ENCODE measurements at places on chromosomes 7 and 10.

DNA sequence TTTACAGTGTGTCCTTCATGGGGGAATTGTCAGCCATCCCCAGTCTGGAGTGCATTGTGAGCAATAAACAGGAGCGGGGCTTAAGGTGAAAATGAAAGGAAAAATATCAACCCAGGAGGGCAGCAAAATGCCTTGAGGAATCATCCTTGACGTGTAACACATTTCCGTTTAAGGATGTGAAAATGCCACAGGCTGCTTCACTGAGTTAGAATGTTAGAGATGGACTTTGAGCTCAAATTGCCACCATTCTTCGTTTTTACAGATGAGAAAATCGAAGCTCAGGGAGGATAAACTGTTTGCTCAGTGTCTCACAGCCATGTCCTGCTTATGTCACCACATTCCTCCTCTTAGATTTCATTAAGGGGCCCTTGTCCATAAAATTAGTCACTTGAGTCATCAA, 23.1 kb downstream of the SORCS3 start:
- DNase-seq, result no peak

DNA sequence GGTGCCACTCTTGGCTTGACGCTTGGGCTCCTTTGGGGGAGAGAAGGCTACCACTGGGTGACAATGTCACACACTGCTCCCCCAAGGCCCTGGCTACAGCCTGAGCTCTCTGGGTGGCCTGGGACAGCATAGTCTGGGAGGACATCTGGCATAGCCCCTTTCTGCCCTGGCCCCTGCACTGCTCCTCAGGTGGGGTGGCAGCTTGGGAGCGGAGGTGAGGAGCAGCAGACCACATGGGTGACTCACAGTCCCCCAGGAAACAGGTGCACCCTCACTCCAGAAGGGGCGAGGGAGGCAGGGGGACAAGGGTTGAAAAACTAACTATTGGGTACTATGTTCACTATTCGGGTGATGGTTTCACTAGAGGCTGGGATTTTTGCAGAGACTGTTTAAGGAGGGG, 45.2 kb downstream of the NPTX2 start:
- DNase-seq, result no peak

GRCh38 chr10:116287906-116288501, 15.0 kb upstream of the GFRA1 start:
- no peak for DNase-seq

GRCh38 chr10:60479305-60480020, 89.8 kb upstream of the ANK3 start:
- DNase-seq, result no peak

- no peak for DNase-seq
Observed at GRCh38 chr10:13087986-13088618, 11.9 kb upstream of the OPTN start.

GRCh38 chr10:52212062-52212461, 102.0 kb upstream of the DKK1 start:
- DNase-seq, result no peak

GRCh38 chr7:102836977-102837376, 75.8 kb upstream of the LRRC17 start:
- DNase-seq, result no peak

DNA sequence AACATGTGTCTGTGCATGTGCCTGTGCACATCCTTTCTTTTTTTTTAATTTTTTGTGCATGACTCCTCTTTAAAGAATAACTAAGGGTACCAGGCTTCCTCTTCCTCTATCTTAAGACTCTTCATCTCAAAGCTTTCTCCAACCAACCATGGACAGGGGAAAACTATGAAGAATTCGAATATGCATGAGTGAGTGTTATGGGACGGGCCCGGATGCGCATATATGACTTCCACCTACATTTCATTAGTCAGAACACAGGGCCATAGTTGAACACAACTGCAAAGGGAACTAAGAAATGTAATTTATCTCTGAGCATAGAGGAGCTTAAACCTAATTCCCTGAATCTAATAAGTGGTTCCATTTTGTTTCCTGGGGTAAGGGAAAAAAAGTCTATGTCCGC, 270.3 kb upstream of the SORCS1 start:
- no peak for DNase-seq

DNA sequence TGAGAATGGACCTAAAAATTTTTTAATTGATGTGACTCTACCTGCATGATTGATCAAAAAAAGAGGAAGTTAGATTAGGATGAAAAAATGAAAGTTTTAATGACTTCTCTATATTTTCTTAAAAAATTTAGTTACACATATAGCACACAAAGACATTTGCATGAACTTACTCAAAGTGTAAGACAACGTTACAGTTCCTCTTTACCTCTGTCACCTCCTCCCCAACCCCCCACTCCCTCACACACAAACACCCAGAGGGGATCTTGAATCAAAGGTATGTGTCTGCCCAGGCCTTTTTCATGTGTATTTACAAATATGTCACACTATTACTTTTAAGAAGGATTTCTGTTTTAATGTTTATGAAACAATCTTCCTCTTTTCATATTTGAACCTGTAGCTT, 20.6 kb upstream of the CDCA7L start:
- DNase-seq, result no peak

- no peak for DNase-seq
Observed at GRCh38 chr7:157402911-157403534, 66.2 kb downstream of the DNAJB6 start.
